Activated naive CD4-positive, alpha-beta T cell treated with anti-CD3 and anti-CD28 coated beads, Interleukin-2, amount 10 ng/mL, durations not matched to agents 7 days and 5 days (primary cell): ENCODE measurements at places on chromosomes 1 and 21.

GRCh38 chr1:36624466-36624865, 141.8 kb upstream of the CSF3R start:
- DNase-seq: no peak

DNA sequence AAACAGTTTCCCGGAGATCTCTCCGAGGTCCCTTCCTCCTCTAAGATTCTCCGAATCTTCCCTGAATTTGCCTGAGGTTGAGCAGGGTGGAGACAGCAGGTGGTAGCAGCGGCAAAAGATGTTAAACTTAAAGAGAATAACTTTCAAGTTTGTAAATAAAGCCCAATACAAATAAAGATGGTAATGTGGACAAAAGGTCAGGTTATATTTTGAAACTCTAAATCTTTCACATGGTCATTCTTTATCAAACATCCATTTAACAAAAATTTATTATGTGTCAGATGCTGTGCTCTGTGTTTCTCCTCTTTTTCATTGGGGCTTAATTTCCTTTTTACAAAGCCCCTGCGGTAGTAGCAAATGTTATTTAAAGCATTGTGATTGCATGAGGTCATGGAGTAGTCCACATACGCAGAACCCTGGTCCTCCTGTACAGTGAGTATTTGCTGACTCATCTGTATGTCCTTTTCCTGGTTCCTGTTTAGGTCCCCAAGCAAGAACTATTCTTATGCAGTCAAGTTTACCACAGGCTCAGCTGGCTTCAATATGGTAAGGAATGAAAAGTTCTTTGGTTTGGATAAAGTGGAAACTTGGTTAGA, 119.2 kb downstream of the ITSN1 start:
- DNase-seq: no peak

- no peak for DNase-seq
These were observed 31.5 kb downstream of the FGGY start for GRCh38 chr1:59328353-59328752.

DNA sequence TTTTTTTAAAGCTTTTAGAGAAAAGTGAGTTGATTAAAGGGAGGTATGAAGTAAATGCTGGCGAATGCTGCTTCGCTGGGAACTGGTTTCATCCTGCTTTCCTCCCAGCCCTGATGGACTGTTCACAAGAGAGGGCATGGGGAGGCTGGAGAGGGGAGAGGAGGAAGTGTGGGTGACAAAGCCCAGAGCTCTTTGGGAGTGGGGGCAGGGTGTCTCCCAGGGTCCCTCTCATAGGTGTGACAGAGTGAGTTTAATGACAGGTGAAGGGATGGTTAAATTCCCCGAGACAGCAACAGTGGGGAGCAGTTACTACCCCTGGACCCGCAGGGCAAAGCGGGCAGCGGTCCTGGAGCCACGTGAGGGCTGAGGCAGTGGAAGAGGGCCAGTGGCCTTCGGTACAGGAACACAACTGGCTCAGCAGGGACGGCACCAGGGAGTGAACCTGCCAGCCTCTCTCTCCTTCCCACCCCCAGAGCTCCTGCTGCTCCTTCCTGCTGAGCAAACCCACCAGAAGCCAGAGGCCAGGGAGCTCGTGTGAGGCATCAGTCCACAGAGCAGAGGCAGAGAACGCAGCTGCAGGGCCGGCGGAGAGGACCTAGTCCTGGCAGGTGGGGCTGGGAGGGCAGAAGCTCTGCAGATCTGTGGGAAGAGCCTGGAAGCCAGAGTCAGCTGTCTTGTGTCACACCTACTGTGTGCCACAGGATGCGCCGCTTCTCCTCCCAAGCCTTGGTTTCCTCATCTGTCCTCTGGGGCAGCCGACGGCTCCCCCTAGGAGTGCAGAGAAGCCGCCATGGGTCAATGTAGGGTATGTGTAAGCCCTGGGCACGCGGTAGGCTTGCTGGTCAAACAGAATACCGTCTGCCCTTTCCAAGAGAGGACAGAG, 20.9 kb upstream of the LRP8 start:
- DNase-seq: peak; percentile 13

DNA sequence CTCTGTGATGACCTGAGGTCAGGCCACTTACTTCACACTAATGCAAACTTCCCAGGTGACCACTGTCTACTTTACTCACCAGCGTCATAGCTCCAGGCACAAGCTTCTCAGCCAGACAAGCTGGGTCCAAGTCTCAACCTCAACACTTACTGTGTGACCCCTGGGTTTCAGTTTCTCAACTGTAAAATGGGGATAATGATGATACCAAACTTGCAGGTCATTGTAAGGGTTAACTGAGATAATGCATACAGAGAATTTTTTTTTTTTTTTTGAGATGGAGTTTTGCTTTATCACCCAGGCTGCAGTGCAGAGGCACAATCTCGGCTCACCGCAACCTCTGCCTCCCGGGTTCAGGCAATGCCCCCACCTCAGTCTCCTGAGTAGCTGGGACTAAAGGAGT, 34.7 kb downstream of the AK2 start:
- no peak for DNase-seq

DNA sequence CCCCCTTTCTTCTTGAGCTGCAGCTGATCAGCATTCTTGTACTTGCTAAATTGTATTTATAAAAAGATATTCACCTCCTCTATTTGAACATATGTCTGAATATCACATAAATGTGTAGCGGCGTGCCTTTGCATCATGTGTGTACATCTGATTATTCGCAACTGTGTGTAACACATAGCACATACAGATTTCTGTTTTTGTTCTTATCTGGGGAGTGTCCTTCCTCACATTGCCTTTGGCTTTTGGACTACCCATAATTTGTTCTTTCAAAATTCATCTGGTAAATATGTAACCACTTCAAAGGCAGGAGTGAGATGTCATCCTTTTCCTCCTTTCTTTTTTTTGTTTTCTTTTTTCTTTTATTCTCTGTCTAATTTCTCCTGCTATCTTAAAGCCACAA, 113.6 kb downstream of the PBX1 start:
- no peak for DNase-seq

GRCh38 chr1:227453631-227454355, 109.6 kb upstream of the ZNF678 start:
- no peak for DNase-seq

DNA sequence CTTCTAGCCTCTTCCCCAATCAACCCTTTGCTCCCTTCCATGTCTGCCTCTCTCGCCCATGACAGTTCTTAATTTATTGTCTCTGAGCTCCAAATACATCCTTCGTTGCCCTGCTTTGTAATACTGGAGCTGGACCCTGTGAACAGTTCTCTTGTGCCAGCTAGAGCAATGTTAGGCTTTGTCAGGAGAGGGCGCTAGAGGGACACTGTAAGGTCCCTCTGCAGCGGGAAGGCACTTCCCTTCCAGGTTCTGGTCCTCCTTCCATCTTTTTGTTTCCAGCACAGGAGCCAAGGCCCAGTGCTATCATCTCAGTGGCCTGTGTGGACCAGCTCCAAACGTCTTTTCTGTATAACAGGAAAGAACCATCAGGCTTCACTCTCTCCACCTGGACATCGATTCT, 95.9 kb downstream of the PTPRU start:
- peak; percentile 53 for DNase-seq

DNA sequence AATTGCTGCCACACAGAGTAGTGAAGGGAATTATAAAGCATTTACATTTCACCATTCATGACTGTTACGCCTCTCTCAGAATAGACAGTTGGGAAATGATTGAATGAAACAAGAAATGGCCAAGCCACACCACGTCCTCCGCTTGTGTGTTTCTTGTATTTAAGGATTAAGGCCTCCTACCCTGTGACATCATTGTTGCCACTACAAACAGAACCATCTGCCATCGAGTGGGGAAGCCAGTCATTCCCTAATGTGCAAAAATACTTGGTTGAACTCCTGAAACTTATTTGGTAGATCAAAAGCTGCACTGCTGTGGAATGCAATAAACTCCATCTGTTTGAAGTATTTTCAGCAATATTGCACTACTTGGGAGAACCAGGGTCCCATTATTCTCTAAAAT, 99.0 kb upstream of the C1orf105 start:
- no peak for DNase-seq
